ENCODE measurements at places on chromosomes 2 and 18. TPM values are rescaled to one million over a fixed set of nuclear protein-coding genes. Genes with fewer than 3 reads are reported as not detected.

TRPM8 gene
- total RNA-seq = not detected

SERPINB3 gene
- not detected for total RNA-seq

TDRD15 gene
- total RNA-seq = not detected

RGPD3 gene
- 1.3 TPM for total RNA-seq

All from parietal lobe (tissue), 2 donors.